ENCODE measurements at places on chromosomes 5 and 9.

DNA sequence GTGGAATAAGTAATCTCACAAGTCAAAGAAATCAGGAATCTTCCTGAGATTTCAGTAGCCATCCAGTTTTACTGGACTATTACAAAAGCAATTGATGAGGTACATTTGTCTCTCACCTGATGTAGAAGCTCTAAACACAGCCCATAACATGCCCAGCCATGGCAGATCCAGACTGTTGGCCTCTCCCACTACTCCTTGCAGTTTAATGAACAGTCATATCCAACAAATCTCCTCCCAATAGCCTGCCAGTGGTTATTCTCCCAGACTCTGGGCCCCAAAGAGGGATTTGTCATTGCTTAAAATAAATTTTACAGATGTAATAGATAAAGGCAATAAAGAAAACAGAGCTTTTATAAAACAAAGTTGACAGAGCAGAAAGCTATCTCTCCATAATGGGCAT lies 80.8 kb downstream of the ZNF608 start:
- no peak for DNase-seq

DNA sequence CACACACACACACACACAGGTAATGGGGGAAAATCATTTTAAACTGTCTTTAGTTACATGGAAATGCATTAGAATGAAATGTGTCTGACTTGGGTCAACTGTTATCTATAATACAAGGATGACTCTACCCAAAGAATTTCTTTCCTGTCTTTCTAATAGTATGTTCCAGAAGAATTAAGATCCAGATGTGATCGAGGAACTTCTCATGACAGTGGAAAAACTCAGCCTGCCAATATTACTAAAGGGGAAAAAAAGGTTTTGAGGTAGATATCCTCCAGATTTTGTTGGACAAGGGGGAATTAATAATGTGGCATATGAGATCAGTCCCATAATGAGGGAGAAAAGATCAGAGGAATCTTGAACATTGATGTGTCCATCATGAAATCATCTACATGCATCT lies 190.6 kb upstream of the MAP3K1 start:
- DNase-seq: no peak

GRCh38 chr9:95511616-95511931 lies 5.2 kb downstream of the PTCH1 start:
- DNase-seq: no peak

DNA sequence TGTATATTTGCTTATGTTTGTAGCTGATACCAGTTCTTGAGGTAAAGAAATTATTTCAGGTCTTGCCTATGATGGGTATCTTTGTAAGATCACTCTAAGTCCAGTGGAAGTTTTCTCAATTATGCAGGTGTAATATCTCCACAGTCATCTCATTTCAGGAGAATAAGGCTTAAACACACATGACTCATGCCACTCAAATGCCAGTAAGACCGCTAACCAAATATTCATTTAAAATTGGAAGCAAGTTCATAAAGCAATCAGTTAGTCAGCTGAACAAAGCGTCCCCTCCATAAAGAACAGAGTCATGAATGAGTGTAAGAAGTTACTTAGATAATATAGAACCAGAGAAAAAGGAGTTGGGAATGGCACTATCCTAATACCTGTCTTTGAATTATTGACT lies 248.7 kb downstream of the LURAP1L start:
- DNase-seq: no peak

DNA sequence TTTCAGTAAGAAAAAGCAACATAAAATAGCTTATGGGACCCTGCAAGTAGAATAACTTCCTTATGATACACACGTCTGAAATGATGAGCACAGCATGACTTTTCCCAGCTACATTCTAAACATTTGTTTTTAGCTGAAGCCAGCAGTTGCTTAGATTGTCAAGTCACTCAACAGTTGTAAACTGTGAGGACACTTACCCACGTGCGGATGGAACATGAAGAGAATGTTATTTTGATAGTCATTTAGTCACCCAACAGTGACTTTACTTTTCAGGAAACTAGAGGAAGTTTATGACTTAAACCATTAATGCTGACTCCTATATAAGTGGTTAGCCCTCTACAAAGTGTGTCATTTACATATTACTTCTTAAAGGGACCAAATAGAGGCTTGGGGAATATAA lies 3.0 kb downstream of the HACD4 start:
- no peak for DNase-seq

DNA sequence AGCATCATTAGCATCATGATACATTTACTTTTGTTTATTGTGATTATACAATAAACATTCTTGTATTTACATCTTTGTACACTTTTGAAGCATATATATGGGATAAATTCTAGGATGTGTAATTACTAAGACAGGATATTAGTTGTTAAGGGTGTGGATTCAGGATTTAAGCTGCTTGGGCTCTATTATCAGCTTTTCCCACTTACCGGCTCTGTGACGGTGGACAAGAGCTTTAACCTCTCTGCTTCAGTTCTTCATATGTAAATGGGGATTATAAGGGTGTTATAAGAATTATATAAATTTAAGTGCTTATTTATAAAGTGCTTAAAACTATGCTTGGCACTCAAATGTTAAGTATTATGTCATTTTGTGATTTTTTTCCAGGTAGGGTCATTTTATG lies 131.1 kb downstream of the FER start:
- DNase-seq: no peak

- DNase-seq: no peak
Measured at GRCh38 chr9:3980212-3980611, 319.7 kb downstream of the GLIS3 start.

DNA sequence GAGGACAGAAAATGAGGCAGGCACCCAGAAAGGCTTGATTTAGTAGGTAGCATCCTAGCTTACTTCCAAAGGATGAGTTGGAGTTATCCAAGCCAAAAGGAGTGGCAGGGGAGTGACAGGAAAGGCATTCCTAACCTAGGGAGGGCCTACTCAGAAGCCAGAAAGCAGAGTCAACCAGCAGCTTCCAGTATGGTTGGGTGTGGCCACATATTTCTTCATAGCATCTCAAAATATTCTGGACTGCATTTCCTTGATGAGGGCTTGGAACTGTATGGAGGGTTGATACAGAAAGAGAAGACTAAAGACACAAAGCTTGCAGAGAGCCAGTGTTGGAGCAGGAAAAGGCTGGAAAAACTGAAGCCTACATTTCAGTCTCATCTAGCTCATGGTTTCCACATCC lies 656.8 kb upstream of the DMAC1 start:
- no peak for DNase-seq

- no peak for DNase-seq
Measured at GRCh38 chr5:56072863-56073766, 78.4 kb upstream of the IL6ST start.

GRCh38 chr5:36870399-36871040 lies 6.0 kb upstream of the NIPBL start:
- no peak for DNase-seq

GRCh38 chr5:95931079-95931833 lies 30.4 kb downstream of the ELL2 start:
- DNase-seq: no peak

- DNase-seq: no peak
Measured at GRCh38 chr5:180047667-180048066, 23.9 kb downstream of the RNF130 start.

DNA sequence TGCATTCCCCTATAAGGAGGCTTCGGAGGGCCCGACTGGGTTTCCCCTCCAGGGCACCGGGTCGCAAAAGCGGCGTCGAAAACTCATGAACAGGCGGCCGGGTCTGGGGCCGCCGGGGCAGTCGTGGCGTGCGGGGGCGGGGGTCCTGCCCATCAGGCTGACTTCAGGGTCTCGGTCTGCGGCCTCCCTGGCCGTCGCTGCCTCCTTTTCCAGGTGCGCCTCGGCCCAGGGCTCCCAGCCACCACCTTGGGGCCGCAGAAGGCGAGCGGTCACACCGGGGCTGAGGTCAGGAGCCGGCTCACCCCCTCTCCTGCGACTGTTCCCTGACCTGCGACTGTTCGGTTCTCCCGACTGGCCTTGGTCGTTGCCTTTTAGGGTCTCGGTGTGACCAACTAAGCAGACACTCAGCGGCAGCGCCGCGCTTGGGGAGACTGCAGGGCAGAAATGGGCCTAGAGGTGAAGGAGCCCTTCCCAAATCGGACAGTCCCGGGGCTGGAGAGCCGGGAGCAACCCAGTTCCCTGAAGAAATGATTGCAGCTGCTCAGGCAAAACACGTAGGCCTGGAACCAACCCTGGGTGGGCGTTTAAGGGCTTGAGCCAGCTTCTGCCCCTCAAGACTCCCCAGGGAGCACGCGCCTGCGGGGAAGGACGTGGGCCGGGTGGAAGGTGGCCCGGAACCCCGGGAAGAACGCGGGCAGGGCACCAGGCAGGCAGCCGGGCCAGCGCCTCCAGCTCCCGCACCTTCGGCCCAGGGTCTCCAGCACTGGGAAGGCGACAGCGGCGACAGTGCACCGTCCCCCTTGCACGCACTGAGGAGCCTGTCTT lies 11.2 kb downstream of the IRX2 start:
- no peak for DNase-seq

DNA sequence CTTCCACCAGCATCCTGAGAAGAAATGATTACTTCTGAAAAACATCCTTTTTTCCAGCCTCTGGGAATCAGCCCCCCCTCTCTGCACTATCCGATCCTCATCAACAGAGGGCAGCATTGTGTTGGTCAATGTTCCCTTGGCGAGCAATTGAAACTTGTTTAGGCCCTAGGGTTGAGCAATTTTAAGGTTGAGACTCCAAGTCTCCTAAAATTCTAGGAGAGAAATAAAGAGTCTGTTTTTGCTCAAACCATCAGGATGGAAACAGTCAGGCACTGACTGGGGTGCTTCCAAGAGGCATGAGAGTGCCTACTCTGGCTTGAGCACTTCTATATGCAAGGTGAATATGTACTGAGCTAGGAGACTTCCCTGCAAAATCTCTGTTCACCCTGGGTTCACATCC lies 12.4 kb upstream of the CYFIP2 start:
- DNase-seq: no peak

DNA sequence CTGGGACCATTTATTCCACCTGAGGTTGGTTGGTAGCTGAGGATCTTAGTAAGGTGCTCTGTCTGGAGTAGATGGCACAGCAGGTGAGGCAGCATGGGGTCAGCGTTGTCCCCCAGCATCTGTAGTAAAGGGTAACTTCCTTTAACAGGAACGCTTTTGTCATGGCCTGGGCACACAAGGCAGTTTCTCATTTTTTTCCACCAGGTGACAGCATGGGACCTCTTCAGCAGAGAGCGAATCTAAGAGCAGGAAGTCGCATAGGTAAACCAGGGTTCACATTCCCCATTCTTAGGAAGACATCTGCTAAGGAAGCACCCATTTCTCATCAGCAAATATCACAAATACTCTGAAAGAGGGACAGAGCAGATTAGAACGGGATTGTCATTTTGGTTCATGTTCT lies 56.5 kb downstream of the GPR107 start:
- no peak for DNase-seq

DNA sequence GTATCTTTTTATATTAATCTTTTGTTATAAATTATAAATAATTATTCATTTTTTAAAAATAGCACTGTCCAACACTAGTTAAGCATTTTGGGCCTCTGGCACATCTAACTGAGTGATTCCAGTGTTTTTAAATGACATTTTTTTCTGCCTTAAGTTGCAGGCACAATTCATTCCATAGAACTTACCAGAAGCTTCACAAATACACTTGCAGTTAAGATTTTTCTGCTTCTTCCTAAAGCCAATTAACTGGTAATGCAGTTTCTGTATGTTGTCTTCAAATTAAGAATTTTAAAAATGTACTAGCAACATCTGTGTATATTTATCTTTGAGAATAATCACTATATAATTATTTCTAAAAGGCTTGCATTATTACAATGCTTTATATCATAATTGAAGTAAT lies 11.2 kb upstream of the NFIB start:
- DNase-seq: no peak

DNA sequence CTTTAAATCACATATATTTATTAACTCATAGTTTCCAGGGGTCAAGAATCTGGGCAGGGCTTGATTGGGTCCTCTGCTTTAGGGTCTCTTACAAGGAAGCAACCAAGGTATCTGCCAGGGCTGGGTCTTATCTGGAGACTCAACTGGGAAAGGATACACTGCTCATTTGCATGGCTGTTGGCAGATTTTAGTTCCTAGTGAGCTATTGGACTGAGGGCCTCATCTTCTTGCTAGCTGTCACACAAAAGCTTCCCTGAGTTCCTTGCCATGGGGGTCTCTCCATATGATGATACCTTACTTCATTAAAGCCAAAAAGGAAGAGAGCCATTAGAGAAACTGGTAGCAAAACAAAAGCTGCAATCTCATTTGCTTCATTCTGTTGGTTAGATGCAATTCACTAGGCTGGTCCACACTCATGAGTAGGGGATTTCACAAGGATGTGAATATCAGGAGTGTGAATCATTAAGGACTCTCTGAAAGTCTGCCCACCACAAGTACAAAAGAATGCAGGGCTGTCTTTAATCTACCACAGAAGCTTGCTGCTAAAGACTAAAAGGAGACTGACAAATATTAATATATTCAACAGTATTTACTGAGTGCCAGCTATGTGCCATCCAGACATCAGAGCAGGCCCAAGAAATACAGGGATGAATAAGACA lies 42.0 kb upstream of the TIMD4 start:
- no peak for DNase-seq

- DNase-seq: no peak
Measured at GRCh38 chr9:82456642-82457041, 468.1 kb downstream of the SPATA31D1 start.

DNA sequence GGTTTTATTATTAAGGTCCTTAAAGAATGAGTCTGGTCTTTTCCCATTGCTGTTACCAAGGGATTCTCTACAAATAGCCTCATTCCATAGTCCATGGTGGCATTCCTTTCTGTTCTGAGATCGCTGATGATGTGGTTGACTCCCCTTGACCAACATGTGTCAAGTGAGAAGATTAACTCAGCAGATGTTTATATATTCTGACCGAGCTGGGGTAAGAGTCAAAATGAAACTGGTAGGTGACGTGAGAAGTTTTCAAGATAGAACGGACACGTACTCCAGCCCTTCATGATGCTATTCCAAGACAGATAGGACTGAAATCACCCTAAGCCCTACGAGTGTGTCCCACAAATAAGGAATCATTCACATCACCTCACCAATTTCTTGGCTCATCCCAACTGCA lies 155.5 kb upstream of the WWC1 start:
- DNase-seq: no peak

- DNase-seq: no peak
Measured at GRCh38 chr5:103452666-103453065, 109.9 kb downstream of the NUDT12 start.

DNA sequence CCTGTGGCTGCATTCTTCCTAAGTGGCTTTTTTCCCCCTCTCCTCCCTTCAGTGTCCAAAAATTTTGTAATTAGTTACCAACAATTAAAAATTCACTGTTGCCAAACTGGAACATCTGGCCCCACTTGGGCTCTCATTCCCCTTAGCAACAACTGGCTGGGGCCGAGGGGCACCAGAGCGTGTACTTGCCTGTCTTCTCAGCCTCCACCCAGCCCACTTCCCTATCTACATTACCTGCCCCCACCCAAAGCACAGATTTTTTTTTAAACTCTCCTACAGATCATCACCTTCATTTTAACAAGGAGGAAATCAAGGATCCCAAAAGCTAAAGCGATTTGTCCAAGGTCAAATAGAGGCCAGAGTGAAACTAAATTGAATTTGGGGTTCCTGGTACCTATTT lies 278.8 kb downstream of the EBF1 start:
- DNase-seq: no peak

- DNase-seq: peak; percentile 48
Measured at GRCh38 chr5:6633469-6634245, 417 bp downstream of the SRD5A1 start.

Data from stimulated activated CD8-positive, alpha-beta memory T cell treated with anti-CD3 and anti-CD28 coated beads, Interleukin-4, amount 100 ng/mL, for 48 hours (primary cell).